K562 (cell line): ENCODE measurements at places on chromosomes 3 and 15. TPM values are rescaled to one million over a fixed set of nuclear protein-coding genes. Genes with fewer than 3 reads are reported as not detected.

FES gene
- 1.3 and 2.6 TPM in 2 replicates for total RNA-seq

RBPMS2 gene
- 2.6 and 2.7 TPM in 2 replicates for total RNA-seq

EXOSC7 gene
- 87.4 and 98.3 TPM in 2 replicates for total RNA-seq

DNA sequence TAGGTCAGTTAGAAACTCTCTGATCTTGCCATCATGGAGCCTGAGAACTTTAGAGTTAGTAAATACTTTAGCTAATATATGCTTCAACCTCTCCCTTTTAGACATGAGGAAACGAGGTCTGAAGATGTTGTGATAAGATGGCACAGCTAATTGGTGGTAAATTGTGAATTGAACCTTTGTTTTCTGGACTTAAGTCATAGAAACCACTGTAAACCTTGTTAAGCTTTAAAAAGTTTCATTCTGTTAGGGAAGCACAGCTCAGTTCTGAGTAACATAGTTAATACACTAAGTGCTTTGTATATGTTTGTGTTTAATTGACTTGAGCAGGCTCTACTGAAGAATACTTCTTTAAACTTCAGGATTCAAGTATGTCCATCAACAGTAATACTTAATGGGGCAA, 108.6 kb downstream of the AKAP13 start:
- H3K4me1 ChIP-seq, result no peaks in the 10 kb centered on the region
- no peak overlapping the region for H3K4me3 ChIP-seq
- H3K27ac ChIP-seq, result no peak overlapping the region
- H3K27me3 ChIP-seq, result no peaks in the 10 kb centered on the region
- H3K36me3 ChIP-seq, result no peaks in the 10 kb centered on the region

DNA sequence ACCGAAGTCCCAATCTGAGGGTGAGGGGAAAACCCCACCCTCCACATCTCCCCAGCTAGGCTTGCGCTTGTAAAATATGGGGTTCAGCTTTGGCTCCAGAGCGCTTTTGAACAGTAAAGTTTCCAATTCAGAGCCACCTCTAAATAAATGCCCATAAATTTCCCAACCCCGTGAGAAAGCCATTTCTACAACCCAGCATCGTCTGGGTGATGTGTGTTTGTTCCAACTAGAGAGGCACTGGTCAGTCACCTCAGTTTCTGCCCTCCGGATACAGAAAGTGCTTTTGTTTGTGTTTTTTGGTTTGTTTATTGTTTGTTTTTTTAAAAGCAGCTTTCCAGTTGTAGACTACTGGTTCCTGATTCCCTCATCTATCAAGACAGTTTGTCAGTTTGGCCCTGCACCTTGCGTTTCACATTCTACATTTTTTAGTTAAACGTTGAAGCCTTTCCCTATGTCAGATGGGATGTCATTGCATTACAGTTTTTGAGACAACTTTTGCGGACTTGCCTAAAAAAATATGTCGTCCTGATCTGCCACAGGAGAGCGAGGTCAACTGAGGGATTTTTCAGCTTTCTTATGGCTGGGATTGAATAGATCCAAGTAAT, 15.0 kb upstream of the SOX2 start:
- no peak overlapping the region for H3K27ac ChIP-seq
- H3K4me3 ChIP-seq, result no peak overlapping the region
- H3K4me1 ChIP-seq, result no peaks in the 10 kb centered on the region
- peaks cover 15% of the 10 kb centered on the region for H3K27me3 ChIP-seq
- H3K36me3 ChIP-seq, result no peaks in the 10 kb centered on the region

DNA sequence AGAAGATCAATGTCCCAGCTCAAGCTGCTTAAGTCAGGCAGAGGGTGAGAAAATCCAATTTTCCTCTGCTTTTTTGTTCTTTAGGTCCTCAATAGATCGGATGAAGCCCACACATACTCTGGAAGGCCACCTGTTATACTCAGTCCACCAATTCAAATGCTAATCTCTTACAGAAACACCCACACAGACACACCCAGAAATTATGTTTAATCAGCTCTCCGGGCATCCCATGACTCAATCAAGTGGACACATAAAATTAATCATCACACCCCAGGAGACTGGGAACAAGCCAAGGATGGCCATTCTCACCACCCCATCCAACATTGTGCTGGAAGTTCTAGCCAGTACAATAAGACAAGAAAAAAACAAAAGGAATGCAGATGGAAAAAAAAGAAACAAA, 67.8 kb upstream of the SLC24A5 start:
- no peaks in the 10 kb centered on the region for H3K27me3 ChIP-seq
- H3K4me3 ChIP-seq, result no peak overlapping the region
- no peak for DNase-seq
- H3K4me1 ChIP-seq, result no peaks in the 10 kb centered on the region
- H3K27ac ChIP-seq, result no peak overlapping the region

GRCh38 chr15:80087104-80087503, 27.6 kb downstream of the ZFAND6 start:
- no peak overlapping the region for H3K27ac ChIP-seq
- no peaks in the 10 kb centered on the region; the same call in 1 of the 2 replicates for H3K4me1 ChIP-seq
- H3K36me3 ChIP-seq, result peaks cover 6% of the 10 kb centered on the region; the same call in 1 of the 3 replicates
- no peak overlapping the region for H3K4me3 ChIP-seq
- DNase-seq, result no peak

DNA sequence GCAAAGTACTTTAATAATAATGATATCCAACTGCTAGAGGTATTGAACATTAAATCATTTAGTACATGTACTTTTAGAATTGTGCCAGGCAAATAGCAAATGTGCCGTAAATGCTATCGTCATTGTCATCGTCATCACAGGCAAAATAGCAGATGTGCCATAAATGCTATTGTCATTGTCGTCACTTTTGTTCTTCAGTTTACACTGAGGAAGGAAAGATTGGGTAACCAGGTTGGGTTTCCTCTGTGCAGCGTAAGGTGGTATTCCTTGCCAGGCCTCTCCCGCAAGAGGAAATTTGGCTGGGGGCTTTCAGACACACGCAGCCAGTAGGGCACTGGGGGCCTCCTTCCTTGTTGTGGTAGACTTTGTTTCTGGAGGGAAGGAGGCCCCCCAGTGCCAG, 26.4 kb downstream of the ABHD17C start:
- no peak for DNase-seq
- no peaks in the 10 kb centered on the region for H3K36me3 ChIP-seq
- H3K27ac ChIP-seq, result no peak overlapping the region
- no peak overlapping the region for H3K4me3 ChIP-seq
- H3K4me1 ChIP-seq, result no peaks in the 10 kb centered on the region
- H3K27me3 ChIP-seq, result no peaks in the 10 kb centered on the region

DNA sequence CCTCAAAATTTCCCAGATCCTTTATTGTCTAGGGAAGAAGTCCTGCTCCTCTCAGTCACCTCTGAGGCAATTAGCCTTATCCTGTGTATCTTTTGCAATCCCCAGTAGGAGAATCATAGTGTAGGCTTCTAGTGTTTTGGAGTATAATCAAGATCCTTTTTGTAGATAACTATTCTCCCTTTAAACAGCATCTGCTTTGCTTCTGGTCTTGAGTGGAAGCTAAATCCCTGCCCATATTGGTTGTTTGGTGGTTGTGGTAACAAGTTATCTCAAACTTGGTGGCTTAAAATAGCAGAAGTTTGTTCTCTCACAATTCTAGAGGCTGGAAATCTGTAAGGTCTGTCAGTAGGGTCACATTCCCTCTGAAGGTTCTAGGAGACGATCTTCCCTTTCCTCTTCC, 217.5 kb upstream of the RASGRP1 start:
- H3K4me3 ChIP-seq, result no peak overlapping the region
- peaks cover 7% of the 10 kb centered on the region; the same call in 1 of the 2 replicates for H3K27me3 ChIP-seq
- no peak for DNase-seq

DNA sequence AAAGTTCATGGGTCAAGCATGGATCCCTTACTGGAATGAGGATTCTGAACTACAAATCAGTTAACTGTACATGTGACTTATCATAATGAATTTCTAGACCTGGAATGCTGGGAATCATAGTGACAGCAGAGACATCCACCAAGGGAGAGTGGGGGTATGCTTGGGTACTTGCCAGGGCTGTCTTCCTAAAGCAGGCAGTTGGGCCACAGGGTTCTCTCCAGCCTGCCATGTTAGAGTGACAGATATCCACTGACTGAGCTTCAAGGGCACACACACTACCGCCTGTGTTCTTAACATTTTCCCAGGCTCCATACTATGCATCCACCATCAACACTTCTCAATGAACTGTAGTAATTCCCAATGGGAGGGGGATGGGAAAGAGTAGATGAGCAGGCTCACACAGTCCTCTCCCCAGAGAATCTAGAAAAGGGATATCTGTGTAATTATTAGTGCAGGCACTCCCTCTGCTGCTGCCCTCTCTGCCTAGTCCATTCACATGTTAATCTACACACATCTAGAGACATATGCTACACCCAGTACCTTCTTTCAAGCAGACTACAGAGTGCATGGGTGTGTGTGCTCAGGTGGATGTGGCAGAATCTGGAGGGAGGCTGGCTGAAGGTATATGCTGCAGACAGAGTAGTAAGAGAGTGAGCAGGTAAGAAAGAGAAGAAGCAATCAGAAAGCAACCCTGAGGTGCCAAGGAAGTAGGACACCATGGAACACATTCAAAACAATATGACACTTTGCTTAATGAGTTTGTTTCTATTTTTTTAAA, 3.7 kb downstream of the FSTL1 start:
- no peaks in the 10 kb centered on the region for H3K4me1 ChIP-seq
- H3K27ac ChIP-seq, result no peak overlapping the region
- peaks cover 15% of the 10 kb centered on the region for H3K27me3 ChIP-seq
- DNase-seq, result no peak
- H3K36me3 ChIP-seq, result no peaks in the 10 kb centered on the region

- no peaks in the 10 kb centered on the region for H3K36me3 ChIP-seq
- no peak for DNase-seq
- H3K4me3 ChIP-seq, result no peak overlapping the region
- H3K27me3 ChIP-seq, result no peaks in the 10 kb centered on the region
- peaks cover 35% of the 10 kb centered on the region for H3K4me1 ChIP-seq
These were observed 17.9 kb upstream of the CDCP1 start for GRCh38 chr3:45164056-45164455.

GRCh38 chr3:50444213-50444612, 59.2 kb downstream of the CACNA2D2 start:
- H3K4me1 ChIP-seq, result no peaks in the 10 kb centered on the region; the same call in 1 of the 2 replicates
- DNase-seq, result no peak
- H3K27ac ChIP-seq, result no peak overlapping the region
- H3K4me3 ChIP-seq, result no peak overlapping the region
- H3K36me3 ChIP-seq, result no peaks in the 10 kb centered on the region
- H3K27me3 ChIP-seq, result no peaks in the 10 kb centered on the region; the same call in 2 of the 3 replicates

DNA sequence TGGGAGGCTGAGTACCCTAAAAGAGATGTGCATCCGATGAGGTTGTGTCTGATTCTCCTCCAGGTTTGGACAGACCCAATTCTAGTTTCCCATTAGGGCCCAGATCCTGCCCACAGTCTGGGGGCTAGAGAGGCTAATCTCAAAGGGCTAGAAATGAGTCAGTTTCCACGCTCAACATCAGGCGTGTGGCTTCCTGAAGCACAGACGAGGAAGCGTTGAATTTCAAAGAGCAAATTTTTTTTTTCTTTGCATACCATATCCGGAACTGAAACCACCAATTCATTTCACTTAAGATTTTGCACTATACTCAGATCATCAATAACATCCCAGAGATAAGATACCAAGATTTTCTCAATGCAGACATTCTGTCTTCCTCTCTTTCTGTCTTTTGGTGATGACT, 173.8 kb upstream of the BCL6 start:
- H3K27ac ChIP-seq, result no peak overlapping the region
- no peaks in the 10 kb centered on the region for H3K36me3 ChIP-seq
- H3K27me3 ChIP-seq, result no peaks in the 10 kb centered on the region
- DNase-seq, result no peak

DNA sequence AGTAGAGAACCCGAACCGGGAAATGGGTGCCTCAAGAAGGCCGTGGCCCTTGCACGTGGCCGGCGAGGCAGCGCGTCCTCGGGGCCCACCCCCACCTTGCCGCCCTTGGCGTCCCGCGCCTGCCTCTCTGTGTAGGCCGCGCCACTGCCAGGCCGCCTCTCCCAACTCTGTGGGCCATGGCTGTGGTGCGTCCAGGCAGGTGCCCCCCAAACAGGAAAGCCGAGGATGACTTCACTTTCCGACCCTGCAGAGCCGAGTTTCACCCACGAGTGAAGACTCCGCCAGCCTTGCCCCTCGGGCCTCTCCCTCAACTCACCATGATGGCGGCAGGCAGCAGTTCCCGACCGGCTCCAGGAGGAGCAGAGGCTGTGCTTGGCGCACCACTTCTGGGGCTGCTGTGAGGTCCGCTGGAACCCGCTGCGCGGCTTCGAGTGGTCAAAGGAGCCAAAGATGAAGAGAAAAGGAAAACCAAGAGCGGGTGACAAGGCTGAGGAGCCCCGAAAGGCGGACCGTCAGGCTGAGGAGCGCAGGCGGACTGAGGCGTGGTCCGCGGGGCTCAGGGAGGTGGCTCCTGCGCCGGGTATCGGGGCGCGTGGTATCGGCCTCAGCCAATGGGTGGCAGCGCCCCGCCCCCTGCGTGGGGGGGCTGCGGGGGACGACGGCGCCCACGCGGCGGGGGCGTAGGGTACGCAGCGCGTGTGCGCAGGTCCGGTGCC, at the start of gene DAZL:
TSS of gene DAZL (minus strand) at position 537 of the 716 bp plus-strand sequence. CDS start at position 319, 218 bp downstream.
- no peak for DNase-seq
- no peak within 1 kb of the TSS for H3K4me3 ChIP-seq
- no peak within 1 kb of the TSS for H3K27ac ChIP-seq
- H3K27me3 ChIP-seq, result no peaks in the 10 kb centered on the region

- H3K27me3 ChIP-seq, result no peaks in the 10 kb centered on the region
- no peak within 1 kb of the TSS for H3K27ac ChIP-seq
- DNase-seq, result peak; percentile 19
- H3K36me3 ChIP-seq, result no peaks in the 10 kb centered on the region
- H3K4me1 ChIP-seq, result 0 out of 3 replicates have a peak, but pooled peaks cover 2% of the 10 kb centered on the region
These were observed at the start of gene PRR23B for GRCh38 chr3:139020868-139021234. Gene PRR23B (minus strand): TSS chr3:139020926. CDS start chr3:139020661, 265 bp downstream.

- no peaks in the 10 kb centered on the region for H3K27me3 ChIP-seq
- no peaks in the 10 kb centered on the region for H3K36me3 ChIP-seq
- no peak overlapping the region for H3K27ac ChIP-seq
- H3K4me3 ChIP-seq, result no peak overlapping the region
- no peak for DNase-seq
These were observed 60.7 kb downstream of the CFAP20DC start for GRCh38 chr3:58989163-58989562.

DNA sequence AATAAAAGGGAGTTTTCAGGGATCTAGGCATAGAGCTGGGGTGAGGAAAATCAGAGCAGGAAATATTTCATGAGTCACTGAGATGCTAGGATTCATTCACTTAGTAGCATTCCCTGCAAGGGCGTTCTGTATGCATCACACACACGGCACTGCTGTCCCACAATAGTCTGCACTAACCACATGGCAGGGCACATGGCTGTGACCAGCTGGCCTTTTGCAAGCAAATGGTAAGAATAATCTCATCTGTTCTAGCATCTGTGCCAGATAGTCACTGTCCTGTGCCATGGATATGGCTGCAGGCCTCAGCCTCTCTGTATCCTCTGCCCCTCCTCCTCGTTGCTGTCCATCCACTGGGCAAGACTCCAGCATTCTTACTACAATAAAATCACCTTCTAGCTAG, 37.8 kb downstream of the BOC start:
- H3K27ac ChIP-seq, result no peak overlapping the region
- no peak overlapping the region for H3K4me3 ChIP-seq
- H3K27me3 ChIP-seq, result peaks cover 29% of the 10 kb centered on the region
- H3K4me1 ChIP-seq, result no peaks in the 10 kb centered on the region

DNA sequence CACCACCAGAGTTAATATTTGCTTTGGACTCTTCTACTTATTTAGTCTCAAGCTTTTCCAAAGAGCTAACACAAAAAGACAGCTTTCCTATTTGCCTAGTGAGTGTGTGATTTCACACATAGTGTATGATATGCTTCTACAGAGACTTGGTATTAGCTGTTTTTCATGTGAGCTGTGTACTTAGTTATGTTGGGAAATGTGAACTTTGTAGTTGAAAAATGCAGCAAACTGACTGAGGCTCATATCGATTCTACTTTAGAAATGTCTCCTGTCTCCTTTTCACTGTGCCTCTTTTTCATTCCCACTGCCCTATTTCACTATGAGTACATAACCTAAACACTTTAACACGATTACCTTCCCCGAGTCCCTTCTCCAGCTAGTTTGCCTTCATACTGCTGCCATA, 136.5 kb downstream of the ALCAM start:
- H3K27ac ChIP-seq, result no peak overlapping the region
- no peaks in the 10 kb centered on the region for H3K27me3 ChIP-seq
- no peaks in the 10 kb centered on the region for H3K36me3 ChIP-seq
